Stimulated activated CD4-positive, alpha-beta T cell treated with anti-CD3 and anti-CD28 coated beads, Interleukin-12 subunit alpha, Interleukin-12 subunit beta, amount 100 ng/mL, for 24 hours (primary cell): ENCODE measurements at places on chromosomes 12 and 14.

GRCh38 chr14:85991156-85991555 is 461.2 kb downstream of the FLRT2 start:
- DNase-seq = no peak

DNA sequence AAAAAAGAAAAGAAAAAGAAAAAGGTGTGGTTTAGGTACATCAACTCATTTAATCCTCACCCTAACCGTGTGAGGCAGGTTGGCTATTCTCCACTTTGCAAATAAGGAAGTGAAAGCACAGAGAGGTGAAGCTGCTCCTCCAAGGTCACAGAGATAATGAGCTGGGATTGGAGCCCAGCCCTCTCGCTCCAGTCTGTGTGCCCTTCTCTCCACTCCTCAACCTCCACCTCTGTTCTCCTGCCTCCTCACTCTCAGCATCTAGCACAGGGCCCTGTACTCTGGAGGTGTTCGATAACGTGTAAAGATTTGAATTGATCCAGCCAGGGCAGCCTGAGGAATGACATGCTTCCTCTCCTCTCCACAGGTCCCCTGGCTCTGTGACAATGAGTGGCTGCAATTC is 502.3 kb downstream of the TMEM132D start:
- DNase-seq = no peak

- no peak for DNase-seq
Measured at GRCh38 chr12:132355742-132356681, 26.6 kb upstream of the GALNT9 start.

DNA sequence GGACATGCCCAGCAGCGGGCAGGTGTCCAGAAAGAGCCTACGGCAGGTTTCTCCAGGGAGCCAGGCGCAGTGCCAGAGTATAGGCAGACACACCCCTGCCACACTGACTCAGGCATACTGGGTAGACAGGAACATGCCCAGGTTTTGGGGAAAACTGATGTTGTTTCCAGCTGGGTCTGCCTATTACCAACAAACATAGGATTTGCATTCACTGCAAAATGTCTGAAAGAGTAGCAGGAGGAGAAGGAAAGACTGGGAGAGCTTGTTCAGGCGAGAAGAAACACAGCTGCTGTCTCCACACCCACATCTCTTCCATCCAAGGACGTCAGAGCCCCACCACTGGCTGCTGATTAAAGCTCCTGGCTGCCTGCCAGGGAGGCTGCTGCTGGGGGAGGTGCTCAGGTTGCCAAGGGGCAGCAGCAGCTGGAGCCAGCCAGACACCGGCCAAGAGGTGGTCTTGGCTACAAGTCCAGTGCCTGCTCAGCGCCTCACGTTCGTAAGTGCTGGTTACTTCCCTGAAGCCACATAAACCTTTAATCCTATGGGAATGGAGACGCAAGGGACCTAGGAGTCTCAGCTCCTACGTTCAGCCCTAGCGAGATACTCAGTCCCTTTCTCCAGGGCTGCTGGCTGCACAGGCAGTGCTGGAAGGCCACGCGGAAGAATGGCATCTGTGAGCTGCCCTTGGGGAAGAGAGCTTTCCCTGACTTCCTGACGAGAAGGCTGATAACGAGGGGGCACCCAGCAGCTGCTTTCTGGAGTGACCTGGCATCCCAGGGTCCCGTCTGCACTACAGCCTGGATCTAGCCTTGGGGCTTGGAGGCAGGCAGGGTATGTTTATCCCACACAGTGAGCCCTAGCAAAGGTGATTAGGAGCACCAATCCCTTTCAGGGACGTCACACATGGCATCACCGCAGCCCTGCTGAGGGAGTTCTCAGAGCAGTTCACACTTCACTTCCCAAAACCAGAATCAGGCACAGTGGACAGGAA is 58.1 kb downstream of the PLEKHG3 start:
- DNase-seq = no peak
